ENCODE measurements at places on chromosomes 1 and 21.

GRCh38 chr1:1083416-1084371 is 9.6 kb upstream of the RNF223 start:
- DNase-seq = no peak

DNA sequence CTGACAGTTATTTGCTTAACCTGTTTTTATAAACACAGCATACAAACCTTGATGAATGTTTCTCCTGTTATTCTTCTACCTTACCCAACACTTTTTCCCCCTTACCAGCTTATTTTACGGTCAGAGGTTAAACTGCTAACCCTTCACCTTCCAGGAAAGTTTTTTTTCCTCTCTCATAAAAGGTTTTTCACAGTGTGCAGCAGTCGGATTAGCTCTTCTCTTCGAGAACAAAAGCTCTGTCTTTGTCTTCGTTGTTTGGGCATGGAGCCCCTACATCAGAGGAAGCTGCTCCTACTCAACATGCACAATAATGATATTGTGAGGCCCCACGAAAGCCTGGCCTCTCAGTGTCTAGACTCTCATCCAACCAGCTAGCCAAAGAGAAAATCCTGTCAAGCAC is 42.0 kb downstream of the DENND1B start:
- DNase-seq = no peak

DNA sequence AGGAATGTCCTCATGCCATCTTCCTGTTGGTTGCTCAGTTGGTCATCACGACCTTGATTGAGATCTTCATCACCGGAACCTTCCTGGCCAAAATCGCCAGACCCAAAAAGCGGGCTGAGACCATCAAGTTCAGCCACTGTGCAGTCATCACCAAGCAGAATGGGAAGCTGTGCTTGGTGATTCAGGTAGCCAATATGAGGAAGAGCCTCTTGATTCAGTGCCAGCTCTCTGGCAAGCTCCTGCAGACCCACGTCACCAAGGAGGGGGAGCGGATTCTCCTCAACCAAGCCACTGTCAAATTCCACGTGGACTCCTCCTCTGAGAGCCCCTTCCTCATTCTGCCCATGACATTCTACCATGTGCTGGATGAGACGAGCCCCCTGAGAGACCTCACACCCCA is 42.9 kb downstream of the KCNJ15 start:
- no peak for DNase-seq

GRCh38 chr1:90046635-90047034 is 51.7 kb downstream of the ZNF326 start:
- DNase-seq = no peak
